Eye (tissue), 1 donor: ENCODE measurements at places on chromosomes 7 and 10.

DNA sequence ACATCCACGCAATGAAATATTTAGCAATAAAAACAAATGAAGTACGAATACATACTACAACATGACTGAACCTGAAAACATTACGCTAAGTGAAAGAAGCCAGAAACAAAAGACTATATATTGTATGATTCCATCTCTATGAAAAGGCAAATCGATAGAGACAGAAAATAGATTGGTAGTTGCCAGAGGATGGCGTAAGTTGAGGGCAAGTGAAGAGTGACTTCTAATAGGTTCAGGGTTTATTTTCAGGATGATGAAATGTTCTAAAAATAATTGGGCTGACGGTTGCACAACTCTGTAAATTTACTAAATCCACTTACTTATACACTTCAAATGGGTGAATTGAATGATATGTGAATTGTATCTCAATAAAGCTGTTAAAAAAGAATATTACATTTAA lies 39.5 kb upstream of the TECTB start:
- DNase-seq = no peak

- DNase-seq = no peak
These were observed 902.8 kb downstream of the LRMDA start for GRCh38 chr10:76334255-76334654.

GRCh38 chr7:101702362-101702850 lies 73.3 kb upstream of the MYL10 start:
- DNase-seq = no peak

- DNase-seq = no peak
These were observed 2.4 kb downstream of the OTUD1 start for GRCh38 chr10:23441251-23441650.

DNA sequence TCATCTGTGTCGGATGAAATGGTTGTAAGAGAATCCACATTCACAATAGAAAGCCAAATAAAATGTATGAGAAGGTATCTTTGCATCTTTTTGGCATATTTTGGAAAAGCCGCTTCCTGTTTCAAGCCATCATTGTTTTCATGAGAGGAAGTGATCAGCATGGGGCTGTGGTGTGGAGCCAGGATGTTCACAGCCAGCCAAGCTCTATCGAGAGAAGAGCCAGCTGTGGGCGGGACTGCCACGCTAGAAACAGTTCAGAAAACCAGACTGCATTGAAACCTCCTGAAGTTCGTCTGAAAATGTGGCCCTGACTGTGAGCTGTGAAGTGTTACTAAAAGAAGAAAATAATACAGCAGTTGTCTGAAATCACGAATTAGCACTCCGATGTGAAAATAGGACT lies 21.2 kb upstream of the NPS start:
- DNase-seq = peak; percentile 16

GRCh38 chr7:149161241-149161848 lies 14.1 kb downstream of the ZNF398 start:
- no peak for DNase-seq

DNA sequence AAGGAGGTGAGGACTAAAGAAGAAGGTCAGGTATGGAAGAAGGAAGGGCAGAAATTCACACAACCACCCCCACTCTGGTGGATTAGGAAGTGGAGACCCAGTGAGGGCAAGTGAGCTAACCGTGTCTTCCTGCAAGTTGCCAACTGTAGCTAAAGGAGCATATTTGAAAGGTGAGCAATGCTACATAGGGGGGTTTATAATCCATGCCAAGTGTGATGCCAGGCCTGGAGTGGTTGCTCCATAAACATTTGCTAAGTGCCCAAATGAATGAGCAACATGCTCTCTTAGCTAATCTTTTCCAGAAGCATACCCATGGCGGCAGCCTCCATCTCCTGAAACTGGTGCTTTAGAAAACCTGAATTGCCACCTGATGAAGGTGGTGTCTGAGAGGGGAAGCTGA lies 121.6 kb downstream of the LRRC18 start:
- DNase-seq = no peak

DNA sequence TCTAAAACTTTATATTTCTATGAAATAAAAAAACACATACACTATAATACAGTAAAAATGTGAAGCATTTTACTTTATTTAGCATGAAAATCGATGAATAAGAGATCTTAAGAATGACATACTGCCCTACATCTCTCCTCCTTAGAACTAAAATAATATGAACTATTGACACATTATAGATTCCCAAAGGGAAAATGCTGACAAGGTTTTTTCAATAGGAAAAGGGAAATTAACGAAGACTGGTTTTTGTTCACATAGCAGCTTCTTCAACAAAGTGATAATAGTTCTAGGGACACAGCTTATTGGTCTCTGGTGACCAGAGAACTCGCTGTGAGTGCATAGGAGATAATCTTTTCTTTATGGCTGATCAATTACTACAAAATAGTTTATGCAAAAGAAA lies 57.9 kb upstream of the FEZF1 start:
- no peak for DNase-seq

- DNase-seq = no peak
These were observed 77.5 kb downstream of the CHN2 start for GRCh38 chr7:29272057-29272456.

DNA sequence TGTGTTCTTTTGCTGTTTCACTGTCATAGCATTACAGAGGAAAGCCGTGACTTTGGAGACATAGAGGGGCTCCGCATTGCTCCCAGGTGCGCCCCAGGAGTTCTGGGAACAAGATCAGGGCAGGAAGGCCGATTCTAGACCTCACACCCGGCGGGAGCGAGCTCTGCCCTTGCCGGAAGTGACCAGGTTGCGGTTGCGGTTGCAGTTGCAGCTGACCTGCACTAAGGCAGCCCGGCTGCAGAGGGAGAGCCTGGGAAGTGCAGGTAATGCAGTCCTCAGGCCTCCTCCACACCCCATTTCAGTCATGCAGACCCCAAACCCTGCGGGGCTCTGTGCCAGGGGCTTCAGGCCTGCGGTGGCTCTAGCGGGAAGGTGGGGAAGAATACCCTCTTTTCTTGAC lies 130.0 kb upstream of the LANCL2 start:
- no peak for DNase-seq

- no peak for DNase-seq
These were observed 23.7 kb downstream of the BTBD16 start for GRCh38 chr10:122294511-122295450.

DNA sequence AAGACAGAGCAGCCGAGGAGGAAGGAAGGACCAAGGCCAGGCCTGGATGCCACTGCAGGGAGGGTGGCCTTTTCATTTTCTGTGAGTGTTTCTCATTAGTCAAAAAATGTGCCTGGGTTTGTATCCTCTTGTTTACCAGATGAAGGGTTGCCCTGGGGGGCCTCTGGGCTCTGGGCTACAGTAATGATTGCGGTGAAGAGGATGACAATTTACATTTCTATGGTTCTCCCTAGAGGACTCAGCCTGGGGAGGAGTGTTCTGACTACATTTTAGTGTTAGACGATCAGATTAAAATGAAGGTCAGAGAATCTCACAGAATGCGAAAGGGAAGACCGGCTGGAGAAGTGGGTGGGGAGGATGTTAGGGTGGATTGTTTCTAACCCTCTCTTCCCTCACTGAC lies 108.0 kb upstream of the KMT2C start:
- DNase-seq = no peak

- no peak for DNase-seq
These were observed 3.2 kb upstream of the NCOA4 start for GRCh38 chr10:46033602-46034011.

- DNase-seq = no peak
These were observed 114.1 kb upstream of the ZMIZ1 start for GRCh38 chr10:78954689-78955088.

- DNase-seq = no peak
These were observed 756.3 kb downstream of the REEP3 start for GRCh38 chr10:64277536-64277935.

DNA sequence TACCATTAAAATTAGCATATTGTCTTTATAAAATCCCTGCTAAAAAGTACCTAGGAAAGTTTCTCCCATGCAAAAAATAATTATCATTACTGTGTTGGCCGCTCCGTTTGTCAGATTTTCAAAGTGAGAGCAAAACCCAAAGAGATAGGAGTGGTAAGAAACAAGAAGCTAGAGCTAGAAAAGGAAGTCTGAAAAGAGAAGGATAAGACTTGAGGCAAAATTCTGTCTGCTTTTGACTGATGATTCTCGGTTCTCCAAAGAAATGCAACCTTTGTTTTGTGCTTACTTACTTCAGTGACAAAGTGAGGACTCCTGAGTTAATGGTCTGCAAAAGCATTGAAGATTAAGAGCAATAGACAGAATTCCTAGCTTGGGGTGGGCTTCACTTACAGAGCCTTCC lies 33.3 kb upstream of the CAPZA2 start:
- no peak for DNase-seq

DNA sequence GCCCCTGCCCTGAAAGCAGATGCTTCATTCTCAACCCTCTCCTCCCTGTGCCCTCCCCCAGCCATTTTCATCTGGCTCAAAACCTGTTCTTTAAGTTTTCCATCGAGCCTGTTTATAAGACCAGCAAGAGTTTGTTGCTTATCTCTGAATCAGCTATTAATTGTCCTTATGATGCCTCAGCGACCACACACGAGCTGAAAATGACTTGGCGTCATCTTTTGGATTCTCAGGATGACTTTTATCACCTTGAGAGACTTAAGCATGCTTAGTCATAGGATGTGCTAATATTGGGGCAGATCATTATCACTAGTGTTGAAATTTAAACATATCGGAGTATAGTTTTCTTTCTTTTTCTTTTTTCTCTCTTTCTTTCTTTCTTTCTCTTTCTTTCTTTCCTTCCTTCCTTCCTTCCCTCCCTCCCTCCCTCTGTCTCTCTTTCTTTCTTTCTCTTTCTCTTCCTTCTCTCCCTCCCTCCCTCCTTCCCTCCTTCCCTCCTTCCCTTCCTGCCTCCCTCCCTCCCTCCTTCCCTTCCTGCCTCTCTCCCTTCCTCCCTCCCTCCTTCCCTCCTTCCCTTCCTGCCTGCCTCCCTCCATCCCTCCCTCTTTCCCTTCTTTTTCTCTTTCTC lies 184.5 kb downstream of the PHTF2 start:
- no peak for DNase-seq

GRCh38 chr7:4307316-4308204 lies 374.5 kb upstream of the FOXK1 start:
- DNase-seq = peak; percentile 8

DNA sequence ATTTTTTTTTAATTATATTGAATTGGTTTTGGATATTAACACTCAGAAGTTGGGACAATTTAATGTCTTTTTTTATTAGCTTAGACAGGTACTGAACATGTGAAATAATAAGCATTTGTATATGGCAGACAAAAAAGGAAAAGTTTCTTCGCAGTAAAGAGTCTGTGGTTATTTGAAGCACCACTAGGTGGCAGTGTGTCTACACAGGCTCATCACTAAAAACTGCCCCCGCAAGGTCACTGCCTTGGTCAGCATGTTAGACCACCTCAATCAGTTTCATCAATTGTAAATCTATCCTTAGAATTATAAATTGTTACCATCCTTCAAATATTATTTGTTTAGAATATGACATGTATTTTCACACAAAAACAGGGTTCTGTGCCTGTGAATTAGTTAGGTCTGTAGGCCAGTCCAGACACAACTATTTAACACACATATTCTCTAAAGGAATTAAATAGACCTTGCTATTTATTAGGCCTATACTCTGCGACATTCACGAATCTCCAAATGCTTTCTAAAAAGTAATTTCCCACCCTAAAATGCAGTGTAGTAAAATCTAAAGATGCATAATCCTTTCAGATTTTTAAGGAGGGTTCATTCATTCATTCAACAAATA lies 17.0 kb downstream of the PNLIPRP3 start:
- peak; percentile 63 for DNase-seq

DNA sequence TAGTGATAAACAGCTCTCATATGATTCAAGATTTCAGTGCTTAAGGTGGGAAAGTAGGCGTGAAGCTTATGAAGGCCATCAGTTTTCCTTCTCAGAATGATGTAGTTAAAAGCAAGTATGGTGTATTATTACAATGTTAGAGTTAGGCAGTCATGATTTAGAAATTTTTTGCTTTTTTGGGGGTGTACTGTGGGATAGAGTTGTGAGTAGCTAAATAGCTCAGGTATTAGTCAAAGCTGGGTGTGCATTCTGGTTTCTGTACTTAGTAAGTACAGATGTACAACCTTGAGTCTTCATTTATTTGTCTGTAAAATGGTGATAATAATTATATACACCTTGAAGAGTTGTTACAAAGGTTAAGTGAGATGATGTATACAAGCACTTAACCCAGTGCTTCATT lies 52.2 kb downstream of the R3HCC1L start:
- no peak for DNase-seq

GRCh38 chr10:18567343-18567856 lies 84.0 kb downstream of the NSUN6 start:
- no peak for DNase-seq

- peak; percentile 38 for DNase-seq
These were observed 17.7 kb downstream of the CLIP2 start for GRCh38 chr7:74306730-74307469.

GRCh38 chr7:34823650-34824258 lies 165.7 kb downstream of the NPSR1 start:
- DNase-seq = peak; percentile 81

- DNase-seq = no peak
These were observed 44.9 kb downstream of the MINDY3 start for GRCh38 chr10:15815242-15815885.

GRCh38 chr10:33306701-33307519 lies 27.6 kb downstream of the NRP1 start:
- no peak for DNase-seq

- DNase-seq = no peak
These were observed 58.8 kb downstream of the CAV1 start for GRCh38 chr7:116583653-116584052.

GRCh38 chr7:68730194-68730593 lies 868.1 kb upstream of the AUTS2 start:
- no peak for DNase-seq

DNA sequence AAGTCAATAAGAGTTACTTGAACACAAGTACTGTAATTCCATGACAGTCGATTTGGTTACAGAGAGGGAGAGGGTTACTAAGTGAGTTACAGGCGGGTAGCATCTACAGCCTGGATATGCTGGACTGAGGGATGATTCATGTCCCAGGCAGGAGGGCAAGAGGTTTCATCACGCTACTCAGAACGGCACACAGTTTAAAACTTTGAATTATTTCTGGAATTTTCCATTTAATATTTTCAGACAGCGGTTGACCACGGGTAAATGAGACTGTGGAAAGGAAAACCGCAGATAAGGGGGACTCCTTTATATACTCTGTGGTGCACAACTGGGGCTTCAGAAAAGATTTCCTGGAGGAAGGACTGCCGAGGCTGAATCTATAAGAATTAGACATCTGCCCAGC lies 25.7 kb upstream of the LRRC4 start:
- no peak for DNase-seq

- no peak for DNase-seq
These were observed 6.0 kb downstream of the RHOBTB1 start for GRCh38 chr10:60937784-60938654.

GRCh38 chr7:90688810-90689209 lies 92.7 kb downstream of the CDK14 start:
- peak; percentile 31 for DNase-seq
